ENCODE measurements at places on chromosomes 11 and 22.

DNA sequence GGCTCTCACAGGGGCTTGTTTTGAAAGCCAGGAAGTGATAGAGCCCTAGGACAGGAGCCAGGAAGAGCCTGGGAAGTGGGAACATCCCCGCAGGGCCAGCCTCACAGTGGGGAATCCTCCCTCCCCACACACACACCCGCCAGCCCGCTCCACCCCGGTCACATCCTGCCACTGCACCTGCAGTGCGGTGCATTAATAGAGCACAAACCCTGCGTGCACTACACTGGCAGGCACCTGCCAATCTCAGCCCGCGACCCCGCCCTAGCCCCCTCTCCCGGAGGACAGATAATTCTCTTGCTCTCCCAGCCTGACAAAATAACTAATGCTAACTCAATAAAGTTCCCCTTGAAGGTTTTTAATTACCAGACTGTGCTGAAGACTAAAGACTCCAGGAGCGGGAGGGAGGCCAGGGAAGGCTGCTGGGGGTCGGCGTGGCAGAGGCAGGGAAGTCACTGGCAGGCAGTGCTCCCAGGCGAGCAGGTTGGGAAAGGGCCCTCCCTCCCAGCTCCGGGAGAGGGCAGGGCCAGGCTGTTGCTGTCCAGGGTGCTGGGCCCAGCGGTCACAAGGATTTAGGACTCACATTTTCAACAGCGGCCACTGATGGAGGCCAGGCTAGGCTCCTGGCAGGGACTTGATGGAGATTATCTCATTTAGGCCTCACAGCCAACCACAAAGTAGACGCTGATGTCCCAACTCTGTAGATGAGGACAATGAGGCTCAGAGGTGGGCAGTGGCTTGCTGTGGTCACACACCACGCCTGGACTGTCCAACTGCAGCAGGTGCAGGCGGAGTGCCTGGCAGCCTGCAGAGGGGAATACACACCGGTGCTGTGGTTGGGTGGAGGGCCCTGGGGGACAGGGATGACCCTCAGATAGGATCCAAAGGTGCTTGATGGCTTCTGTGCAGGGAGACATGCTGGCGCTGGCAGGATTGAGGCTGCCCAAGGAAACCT is 23.9 kb upstream of the TCF20 start:
- no peak for DNase-seq

GRCh38 chr11:31487848-31488247 is 21.6 kb downstream of the IMMP1L start:
- no peak for DNase-seq

GRCh38 chr11:43327987-43328386 is 16.2 kb downstream of the API5 start:
- DNase-seq: no peak

DNA sequence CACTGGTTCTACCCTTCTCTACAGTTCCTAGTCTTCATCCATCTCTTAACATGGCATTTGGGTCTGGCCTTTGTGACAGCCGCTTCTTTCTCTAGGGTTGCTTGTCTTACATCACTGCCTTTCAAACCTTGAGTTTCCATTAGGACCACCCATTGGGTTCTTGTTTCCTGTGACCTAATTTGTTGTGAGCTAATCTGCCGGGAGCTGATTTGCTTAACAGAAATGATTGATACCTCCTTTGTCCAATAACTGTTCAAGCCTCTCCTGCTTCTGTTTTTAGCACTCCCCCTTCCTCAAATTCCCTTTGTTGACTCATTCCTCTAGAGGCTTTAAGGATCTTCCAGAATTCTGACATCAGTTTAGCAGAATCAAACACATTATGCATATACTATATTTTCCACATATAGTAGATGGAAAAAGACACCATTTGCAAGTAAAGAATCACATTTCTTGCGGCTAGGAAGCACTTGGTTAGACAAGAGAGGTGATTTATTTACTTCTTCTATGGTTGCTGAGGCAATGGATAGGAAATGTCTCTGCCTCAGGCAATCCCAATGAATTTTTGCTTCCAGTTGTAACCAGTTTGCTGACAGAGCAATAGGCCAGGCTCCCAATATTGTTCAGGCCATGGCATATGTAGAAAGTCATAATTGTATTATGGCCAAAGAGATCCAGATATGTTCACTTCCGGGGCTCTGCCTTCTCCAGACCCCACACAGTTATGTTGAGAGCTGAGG is 130.7 kb downstream of the SNX19 start:
- DNase-seq: no peak

DNA sequence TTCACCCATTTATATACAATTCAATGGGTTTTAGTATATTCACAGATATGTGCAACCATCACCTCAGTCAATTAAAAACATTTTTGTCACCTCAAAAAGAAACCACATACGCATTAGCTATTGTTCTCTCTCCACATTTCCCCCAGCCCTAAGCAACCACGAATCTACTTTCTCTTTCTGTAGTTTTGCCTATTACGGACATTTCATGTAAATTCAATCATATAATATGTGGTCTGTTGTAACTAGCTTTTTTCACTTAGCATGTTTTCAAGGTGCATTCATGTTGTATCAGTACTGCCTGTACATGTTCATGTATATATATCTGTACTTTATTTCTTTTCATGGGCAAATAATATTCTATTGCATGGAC is 104.7 kb upstream of the RRM1 start:
- no peak for DNase-seq

GRCh38 chr11:298406-299065 is 790 bp downstream of the IFITM5 start:
- no peak for DNase-seq

- no peak for DNase-seq
These were observed 24.7 kb downstream of the CHEK1 start for GRCh38 chr11:125649465-125650166.

GRCh38 chr22:30400159-30400558 is 3.3 kb downstream of the SEC14L2 start:
- DNase-seq: no peak

GRCh38 chr11:71372693-71373657 is 75.2 kb downstream of the DHCR7 start:
- DNase-seq: no peak

DNA sequence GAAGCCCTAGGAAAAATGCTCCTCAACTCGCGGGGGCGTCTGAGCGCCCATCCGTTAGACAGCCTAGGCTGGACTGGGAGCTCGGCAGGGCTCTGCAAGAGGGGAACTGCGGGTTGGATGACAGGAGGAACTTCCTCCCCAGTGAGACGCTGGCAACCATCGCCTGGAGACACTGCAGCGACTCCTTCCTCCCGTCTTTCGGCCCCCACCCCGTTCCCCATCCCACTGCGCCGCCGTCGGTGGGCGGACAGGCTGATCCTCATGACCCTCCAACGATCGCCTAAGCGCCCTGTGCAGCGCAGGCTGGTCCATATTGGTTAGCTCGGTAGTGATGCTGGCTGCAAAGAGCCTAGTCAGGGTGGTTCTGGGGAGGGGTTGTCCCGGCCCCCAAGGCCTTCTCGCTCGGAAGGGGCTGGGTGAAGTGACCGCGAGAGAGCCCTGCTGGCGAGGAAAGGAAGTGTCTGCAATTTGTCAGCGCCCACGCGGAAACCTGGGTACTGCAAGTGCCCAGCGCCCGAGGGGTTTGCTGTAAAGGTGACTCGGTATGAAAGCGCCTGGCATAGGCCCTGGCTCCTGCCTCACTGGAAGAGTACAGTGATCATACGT is 638 bp downstream of the NRGN start:
- no peak for DNase-seq

GRCh38 chr22:46582281-46582933 is 37.8 kb upstream of the GRAMD4 start:
- no peak for DNase-seq

DNA sequence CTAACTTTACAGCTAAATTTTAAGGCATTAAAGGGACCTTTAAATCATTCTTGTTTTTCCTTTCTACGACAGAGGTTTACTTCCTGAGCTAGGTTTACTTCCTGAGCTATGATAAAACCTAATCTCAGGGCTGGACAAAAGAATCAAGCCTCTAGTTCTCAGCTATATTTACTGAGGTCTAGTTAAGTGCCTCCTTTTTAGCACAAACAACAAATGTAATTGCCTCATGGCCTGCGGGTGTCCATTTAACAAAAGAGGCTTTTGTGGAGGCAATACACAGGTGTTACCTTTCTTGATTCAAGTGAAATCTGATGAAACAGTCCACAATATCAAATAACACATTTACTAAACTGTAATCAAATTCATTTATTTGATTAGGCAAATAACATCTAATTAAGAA is 67.3 kb downstream of the IMMP1L start:
- no peak for DNase-seq

DNA sequence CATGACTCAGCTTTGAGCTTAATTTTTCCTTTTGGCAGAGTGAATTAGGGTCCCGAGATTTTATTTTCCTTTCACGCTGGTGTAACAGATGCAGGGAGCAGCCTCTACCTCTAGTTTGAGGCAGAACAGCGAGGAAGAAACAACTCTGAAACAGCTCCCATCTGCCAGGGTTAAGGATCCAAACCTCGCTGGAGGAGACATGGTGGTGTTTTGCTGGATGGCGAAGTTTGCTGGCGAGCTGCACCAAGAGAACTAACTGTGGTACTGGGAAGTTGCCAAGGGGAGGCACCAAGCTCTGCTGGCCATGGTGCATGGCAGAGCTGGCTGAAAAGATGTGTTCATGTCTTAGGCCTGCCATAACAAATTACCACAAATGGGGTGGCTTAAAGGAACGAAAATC is 7.6 kb upstream of the ALKBH3 start:
- no peak for DNase-seq

- no peak for DNase-seq
These were observed 50.9 kb downstream of the CWC15 start for GRCh38 chr11:94922321-94923003.

- no peak for DNase-seq
These were observed 2.0 kb downstream of the LRRC32 start for GRCh38 chr11:76668362-76669155.

GRCh38 chr11:68454767-68455166 is 5.8 kb upstream of the PPP6R3 start:
- DNase-seq: no peak

DNA sequence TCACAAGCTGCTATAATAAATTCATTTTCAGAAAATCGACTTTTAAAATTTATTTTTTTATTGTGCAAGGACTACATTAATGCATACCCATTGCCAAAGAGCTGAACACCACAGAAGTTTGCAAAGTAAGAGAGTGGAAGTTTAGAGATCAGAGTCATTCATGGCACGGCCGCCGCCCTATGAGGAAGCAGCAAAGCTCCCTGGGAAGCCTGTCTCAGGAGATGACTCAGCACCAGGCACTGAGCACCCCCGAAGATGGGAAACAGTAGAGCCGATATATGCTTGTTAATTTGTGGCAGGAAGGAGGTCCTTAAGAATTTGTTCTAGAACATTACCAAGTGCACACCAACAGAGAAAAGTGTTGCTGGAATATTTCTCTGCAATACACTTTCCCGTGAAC is 693.7 kb downstream of the OPCML start:
- DNase-seq: no peak

GRCh38 chr22:28791841-28792490 is 8.4 kb downstream of the XBP1 start:
- DNase-seq: no peak

- no peak for DNase-seq
These were observed 1.9 kb upstream of the ATL3 start for GRCh38 chr11:63672936-63673539.

GRCh38 chr11:24064309-24064903 is 432.4 kb upstream of the LUZP2 start:
- DNase-seq: no peak

- DNase-seq: no peak
These were observed 42.6 kb upstream of the MPEG1 start for GRCh38 chr11:59255281-59255680.

DNA sequence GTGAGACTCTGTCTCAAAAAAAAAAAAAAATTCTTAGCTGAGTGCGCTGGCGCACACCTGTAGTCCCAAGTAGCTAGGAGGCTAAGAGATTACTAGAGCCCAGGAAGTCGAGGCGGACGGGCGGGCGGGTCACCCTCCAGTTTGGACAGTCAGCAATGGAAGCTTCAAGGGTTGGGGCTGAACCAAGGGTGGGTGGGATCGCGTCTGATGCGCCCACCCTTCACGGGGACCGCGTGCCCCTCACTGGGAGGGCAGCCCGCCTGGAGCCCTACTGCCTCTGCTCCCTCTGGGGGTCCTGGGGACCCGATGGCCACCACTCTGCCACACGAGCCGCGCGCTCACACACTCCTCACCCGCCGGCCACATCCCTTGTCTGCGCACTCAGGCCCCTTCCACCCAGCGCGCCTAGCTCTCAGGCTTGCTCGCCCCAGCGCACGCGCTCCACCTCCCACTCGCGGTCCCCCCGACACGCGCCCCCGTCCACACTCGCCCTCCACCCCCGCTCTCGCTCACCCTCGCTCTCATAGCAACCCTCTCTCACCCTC is 494 bp downstream of the CHID1 start:
- no peak for DNase-seq

DNA sequence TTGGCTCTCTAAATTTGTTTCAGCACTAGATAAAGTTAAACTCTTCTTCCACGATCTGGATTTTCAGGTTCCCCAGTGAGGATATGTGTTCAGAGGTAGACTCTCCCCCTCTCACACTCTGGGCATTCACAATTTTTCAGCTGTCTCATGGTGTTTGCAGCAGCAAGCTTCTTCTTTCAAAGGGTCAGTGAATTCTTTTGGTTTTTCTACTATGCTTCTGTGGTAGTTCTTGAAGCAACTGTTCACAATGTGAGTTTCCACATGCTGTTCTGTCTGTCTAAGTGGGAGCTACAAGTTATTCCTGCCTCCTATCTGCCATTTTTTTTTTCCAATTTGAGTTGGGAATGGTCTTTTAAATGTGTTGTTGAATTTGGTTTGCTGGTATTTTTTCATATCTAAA is 25.4 kb downstream of the CNTF start:
- DNase-seq: no peak

DNA sequence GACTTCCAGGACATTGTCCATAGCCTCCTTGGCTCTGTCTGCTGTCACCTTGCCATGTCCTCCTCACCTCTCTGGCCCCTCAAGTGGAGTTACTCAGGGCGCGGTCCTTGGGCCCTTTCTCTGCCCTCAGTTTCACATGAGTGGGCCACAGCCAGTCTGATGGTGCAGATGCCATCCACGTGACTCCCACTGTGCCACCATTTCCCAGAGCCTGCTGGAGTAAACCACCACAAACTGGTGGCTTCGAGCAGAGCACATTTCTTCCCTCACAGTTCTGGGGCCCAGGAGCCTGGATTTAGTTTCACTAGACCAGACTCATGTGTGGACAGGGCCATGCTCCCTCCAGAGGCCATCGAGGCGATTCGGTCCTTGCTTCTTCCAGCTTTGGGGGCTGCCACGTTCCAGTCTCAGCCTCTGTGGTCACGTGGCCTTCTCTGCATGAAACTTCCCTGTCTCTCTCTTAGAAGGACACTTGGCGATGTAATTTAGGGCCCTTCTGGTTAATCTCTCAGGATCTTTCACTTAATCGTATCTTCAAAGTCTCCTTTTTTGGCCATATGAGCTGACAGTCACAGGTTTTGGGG is 14.6 kb downstream of the SMARCB1 start:
- no peak for DNase-seq

DNA sequence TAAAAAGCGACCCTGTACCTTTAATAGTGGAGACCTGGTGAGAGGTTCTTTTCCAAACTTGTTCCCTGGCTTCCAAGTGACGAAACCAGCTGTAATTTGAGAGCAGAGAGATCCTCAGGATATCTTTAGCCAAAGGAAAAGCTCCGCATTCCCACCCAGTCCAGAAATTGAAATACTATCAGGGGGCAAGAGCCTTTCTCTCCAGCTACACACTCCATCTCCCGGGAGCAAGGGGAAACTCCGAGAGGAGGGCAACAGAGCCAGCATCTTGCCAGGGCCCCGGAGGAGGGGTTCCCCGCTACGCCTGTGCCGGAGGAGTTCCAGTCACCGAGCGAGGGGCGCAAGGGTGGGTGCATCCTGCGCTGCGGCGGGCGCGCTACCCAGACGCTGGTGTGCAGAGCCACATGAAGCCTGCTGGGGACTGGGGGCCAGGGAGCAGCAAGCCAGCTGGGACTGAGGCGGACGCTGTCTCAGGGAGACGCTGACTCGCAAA is at the start of gene FIBIN:
Gene FIBIN (plus strand): TSS at position 148 of the 493 bp plus-strand sequence. CDS start 415 bp downstream, outside the sequence.
- DNase-seq: no peak

All from activated T-helper 1 cell treated with anti-CD3 and anti-CD28 coated beads, Interleukin-2, amount 50 U/mL, for 16 hours (primary cell).